SJSA1 (cell line): ENCODE measurements at places on chromosomes 6 and 20. TPM values are rescaled to one million over a fixed set of nuclear protein-coding genes. Genes with fewer than 3 reads are reported as not detected.

GRCh38 chr20:8547035-8547650, 415.1 kb downstream of the PLCB1 start:
- H3K4me3 ChIP-seq = no peak overlapping the region
- no peak overlapping the region for H3K27ac ChIP-seq
- no peaks in the 10 kb centered on the region for H3K36me3 ChIP-seq

DNA sequence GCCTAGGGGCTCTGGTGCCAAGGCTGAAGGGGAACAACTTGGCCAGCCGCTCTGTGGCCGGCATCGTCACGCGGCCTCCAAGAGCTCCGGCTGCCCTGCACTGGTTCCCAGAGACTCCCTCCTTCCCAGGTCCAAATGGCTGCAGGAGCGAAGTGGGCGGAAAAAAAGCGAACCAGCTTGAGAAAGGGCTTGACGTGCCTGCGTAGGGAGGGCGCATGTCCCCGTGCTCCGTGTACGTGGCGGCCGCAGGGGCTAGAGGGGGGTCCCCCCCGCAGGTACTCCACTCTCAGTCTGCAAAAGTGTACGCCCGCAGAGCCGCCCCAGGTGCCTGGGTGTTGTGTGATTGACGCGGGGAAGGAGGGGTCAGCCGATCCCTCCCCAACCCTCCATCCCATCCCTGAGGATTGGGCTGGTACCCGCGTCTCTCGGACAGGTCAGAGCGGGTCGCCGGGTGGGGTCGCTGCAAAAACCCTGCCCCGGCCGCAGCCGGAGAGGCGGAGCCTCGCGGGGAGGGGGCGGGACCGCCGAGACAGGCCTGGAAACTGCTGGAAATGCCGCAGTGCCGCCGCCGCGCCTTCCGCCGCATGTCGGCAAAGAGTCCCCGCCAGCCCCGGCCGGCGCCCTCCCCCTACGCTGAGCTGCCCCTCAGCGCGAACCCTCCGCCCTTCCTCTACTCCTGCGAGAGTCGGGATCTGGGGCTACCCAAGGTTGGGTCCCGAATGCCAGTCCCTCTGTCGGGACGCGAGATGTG, 814 bp upstream of the HSP90AB1 start:
- no peaks in the 10 kb centered on the region for H3K27me3 ChIP-seq
- peak overlapping the region; percentile 71 for H3K4me3 ChIP-seq
- peaks cover 24% of the 10 kb centered on the region for H3K4me1 ChIP-seq
- peak; percentile 87 for DNase-seq

The SLC22A16 gene
- not detected in 2 replicates for total RNA-seq

- H3K4me3 ChIP-seq = no peak overlapping the region
- no peaks in the 10 kb centered on the region for H3K27me3 ChIP-seq
- no peaks in the 10 kb centered on the region for H3K36me3 ChIP-seq
Measured at GRCh38 chr20:40331807-40332560, 357.1 kb downstream of the MAFB start.

- H3K4me3 ChIP-seq = no peak overlapping the region
- no peaks in the 10 kb centered on the region for H3K27me3 ChIP-seq
- H3K4me1 ChIP-seq = peaks cover 24% of the 10 kb centered on the region
- H3K27ac ChIP-seq = no peak overlapping the region
- H3K36me3 ChIP-seq = no peaks in the 10 kb centered on the region; the same call in 1 of the 2 replicates
Measured at GRCh38 chr6:2820415-2820814, 21.2 kb downstream of the SERPINB1 start.

DNA sequence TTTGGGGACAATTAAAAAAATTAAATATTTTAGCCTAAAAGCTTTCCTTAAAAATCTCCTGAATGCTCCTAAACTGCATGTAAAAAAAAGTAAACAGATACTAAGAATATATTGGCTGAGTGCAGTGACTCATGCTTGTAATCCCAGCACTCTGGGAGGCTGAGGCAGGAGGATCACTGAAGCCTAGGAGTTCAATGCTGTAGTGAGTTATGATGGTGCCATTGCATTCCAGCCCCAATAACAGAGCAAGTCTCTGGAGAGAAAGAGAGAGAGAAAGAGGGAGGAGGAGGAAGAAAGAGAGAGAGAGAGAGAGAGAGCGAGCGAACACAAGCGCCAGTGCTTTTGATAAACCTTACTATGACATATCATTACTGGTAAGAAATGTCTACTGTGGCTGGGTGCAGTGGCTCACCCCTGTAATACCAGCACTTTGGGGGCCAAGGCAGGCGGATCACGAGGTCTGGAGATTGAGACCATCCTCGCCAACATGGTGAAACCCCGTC, 58.8 kb downstream of the FKBP5 start:
- no peak overlapping the region for H3K4me3 ChIP-seq
- H3K27me3 ChIP-seq = no peaks in the 10 kb centered on the region
- no peaks in the 10 kb centered on the region for H3K4me1 ChIP-seq
- DNase-seq = no peak
- no peaks in the 10 kb centered on the region for H3K36me3 ChIP-seq
- no peak overlapping the region for H3K27ac ChIP-seq

GRCh38 chr20:57310821-57311514, 18.6 kb upstream of the SPO11 start:
- 0 out of 2 replicates have a peak, but pooled peaks cover 4% of the 10 kb centered on the region for H3K27me3 ChIP-seq
- H3K36me3 ChIP-seq = no peaks in the 10 kb centered on the region
- no peak overlapping the region for H3K27ac ChIP-seq
- H3K4me3 ChIP-seq = no peak overlapping the region
- no peak for DNase-seq

The GHRH gene
- not detected in 2 replicates for total RNA-seq

The C20orf144 gene
- total RNA-seq = 0.18 TPM in 1 of 2 replicates, not detected in the other

DNA sequence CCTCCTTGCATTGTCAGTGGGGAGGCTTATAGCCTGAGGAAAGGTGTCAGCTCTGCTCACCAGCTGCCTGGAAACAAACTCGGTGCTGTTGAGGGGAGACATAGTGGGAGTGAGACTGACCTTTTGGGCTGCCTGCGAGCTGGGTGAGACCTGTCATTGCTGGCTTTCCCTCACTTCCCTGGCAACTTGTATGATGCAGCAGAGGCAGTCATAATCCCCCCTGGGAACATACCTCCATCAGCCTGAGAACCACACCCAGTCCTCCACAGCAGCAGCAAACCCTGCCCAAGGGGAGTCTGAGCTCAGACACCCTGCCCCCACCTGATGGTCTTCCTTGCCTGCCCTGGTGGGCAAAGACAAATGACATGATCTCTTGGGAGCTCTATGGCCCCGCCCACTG, 521.2 kb upstream of the IMPG1 start:
- H3K36me3 ChIP-seq = no peaks in the 10 kb centered on the region
- H3K27ac ChIP-seq = no peak overlapping the region
- H3K4me1 ChIP-seq = no peaks in the 10 kb centered on the region
- no peaks in the 10 kb centered on the region for H3K27me3 ChIP-seq
- DNase-seq = no peak

The ENPP1 gene
- 21.5 and 24.5 TPM in 2 replicates for total RNA-seq

DNA sequence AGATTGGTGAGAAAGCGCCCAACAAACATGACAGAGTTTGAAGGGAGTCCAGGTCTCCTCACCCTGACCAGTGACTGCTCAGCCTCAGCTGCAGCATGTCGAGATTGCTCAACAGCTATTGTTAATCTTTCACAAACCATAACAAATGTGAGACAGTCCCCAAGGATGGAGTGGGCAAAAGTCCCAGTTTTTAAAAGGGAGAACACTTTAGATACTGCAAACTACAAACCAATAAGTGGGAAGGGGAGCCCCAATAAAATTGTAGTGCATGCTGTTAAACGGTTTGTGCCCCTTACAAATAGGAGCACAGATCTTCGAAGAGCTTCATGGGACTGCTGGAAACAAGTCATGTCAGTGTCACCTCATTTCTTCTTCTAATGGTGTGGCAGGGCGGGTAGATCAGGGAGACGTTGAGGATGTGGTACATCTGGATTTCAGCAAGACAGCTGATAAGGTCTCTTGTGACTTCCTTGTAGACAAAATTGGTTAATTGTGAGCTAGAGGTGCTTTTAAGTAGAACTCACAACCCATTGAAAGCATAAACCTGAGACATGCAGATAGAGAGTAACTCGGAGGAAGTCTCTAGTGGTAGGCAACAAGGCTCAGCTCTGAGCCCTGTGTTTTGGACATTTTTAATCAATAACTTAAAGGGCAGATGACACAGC, 134.0 kb upstream of the ARMC2 start:
- no peak overlapping the region for H3K4me3 ChIP-seq
- H3K4me1 ChIP-seq = no peaks in the 10 kb centered on the region
- no peak for DNase-seq
- no peaks in the 10 kb centered on the region for H3K27me3 ChIP-seq

- peaks cover 12% of the 10 kb centered on the region for H3K27me3 ChIP-seq
- DNase-seq = no peak
- H3K4me1 ChIP-seq = no peaks in the 10 kb centered on the region
- H3K36me3 ChIP-seq = no peaks in the 10 kb centered on the region
- H3K27ac ChIP-seq = no peak overlapping the region
Measured at GRCh38 chr6:133235221-133235620, 5.9 kb upstream of the EYA4 start.

GRCh38 chr6:147441751-147442150, 66.7 kb upstream of the SAMD5 start:
- H3K4me3 ChIP-seq = no peak overlapping the region
- no peak overlapping the region for H3K27ac ChIP-seq
- no peak for DNase-seq
- peaks cover 5% of the 10 kb centered on the region for H3K27me3 ChIP-seq

The HLA-G gene
- total RNA-seq = not detected in 2 replicates
